ENCODE measurements at places on chromosomes 3 and 15.

- no peak for DNase-seq
These were observed 465.0 kb upstream of the ROBO1 start for GRCh38 chr3:80232760-80233159.

DNA sequence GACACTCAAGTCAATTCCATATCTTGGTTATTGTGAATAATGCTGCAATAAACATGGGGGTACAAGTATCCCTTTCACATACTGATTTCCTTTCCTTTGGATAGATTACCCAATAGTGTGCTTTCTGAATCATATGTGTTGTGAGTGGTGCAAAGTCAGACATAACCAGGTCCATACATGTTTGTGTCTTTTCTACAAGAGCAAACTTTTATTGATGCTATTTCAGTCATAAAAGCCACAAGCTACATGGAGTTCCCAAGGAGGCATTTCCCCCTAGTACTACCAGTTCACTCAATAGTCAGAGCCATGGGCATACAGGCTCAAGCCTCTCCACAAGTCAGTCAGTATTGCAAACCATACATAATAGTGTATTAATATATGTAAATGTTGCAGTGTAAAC, 10.1 kb downstream of the CEP63 start:
- no peak for DNase-seq

DNA sequence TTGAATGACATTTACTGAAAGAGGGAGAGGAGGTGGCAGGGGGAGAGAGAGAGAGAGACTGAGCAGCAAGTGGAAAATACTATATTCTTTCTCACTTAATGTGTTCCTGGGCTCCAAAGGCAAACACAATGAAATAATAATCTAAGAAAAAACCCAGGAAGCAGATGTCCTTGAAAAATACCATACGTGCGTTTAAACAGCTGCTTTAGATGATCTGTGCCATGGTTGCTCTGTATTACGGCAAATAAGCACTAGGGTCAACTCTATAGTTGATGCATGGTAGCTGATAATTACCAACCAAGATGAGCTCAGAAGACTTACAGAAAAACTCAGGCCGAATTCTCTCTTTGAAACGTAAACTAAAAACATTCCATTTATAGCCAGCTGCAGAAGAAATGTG, 410.3 kb upstream of the TBL1XR1 start:
- peak; percentile 21 for DNase-seq

GRCh38 chr15:80587816-80588456, 107.2 kb upstream of the ABHD17C start:
- no peak for DNase-seq

DNA sequence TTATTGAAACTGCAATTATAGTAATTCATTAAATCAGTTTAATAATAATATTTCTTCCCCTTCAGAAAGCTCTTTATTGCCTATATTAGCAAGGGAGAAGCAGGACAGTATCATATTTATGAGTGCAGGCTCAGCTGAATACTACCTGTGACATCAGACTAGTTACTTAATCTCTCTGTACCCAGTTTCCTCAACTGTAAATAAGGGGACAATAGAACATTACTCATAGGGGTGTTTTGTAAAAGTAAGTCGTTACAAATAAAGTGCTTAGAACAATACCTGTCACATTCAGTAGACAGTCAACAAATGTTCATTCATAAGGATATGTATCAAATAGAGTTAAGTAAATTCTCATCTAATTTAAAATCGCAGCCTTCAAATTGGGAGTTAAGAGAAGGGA, 12.1 kb upstream of the VPS39 start:
- no peak for DNase-seq

DNA sequence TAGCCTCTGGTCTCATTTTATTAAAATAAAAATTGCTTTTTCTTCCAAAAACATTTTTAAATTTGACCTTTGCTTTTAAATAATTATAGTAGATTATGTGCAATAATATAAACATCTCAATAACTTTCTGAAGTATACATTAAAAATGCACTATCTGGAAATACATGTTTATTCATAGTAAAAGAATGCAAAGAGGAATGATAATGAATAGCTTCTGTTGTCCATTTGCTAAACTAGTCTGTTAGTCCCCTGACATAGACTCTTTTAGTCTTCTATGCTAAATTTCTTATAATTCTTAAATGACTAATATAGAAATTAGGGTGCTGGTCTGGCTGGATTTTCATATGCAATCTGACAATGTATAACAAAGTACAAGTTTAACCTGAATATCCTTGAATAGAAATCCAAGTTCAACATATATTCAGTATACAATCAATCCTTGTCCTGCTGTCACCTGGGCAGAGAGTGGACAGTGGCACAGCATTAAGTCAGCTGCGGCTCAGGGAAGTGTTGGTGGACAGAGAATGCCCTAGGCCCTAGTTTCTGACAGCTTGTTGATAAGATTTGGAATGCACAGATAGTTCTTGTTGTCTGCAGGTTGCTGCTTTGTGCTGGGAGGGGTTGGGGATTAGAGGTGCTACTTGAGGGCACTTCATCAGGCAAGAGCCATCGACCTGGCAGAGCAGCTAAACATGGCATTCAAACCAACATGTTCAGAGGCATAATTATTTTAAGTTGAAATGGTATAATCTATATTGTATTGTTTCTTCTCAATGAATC, 161.7 kb downstream of the MBNL1 start:
- DNase-seq: no peak

- DNase-seq: peak; percentile 96
These were observed 434.0 kb downstream of the EPHB1 start for GRCh38 chr3:135229018-135229495.

DNA sequence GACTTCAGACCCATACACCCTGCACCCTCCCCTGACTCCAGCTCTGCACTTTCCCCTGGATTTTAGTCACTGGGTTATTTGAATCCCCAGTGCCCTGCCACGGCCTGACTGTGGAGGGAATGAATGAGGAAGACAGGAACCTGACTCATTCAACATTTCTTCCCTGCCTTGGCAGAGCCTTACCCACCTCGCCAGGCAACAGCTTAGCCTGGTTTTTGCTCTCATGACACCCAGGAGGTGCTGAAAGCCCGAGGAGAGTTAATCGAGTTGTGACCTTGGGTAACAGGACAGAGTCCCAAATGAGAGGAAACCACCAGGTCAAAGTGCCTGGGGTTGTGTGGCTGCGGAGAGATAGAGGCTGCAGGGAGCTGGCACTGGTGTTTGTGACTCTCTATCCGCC, 128.3 kb downstream of the SMAD6 start:
- DNase-seq: no peak

DNA sequence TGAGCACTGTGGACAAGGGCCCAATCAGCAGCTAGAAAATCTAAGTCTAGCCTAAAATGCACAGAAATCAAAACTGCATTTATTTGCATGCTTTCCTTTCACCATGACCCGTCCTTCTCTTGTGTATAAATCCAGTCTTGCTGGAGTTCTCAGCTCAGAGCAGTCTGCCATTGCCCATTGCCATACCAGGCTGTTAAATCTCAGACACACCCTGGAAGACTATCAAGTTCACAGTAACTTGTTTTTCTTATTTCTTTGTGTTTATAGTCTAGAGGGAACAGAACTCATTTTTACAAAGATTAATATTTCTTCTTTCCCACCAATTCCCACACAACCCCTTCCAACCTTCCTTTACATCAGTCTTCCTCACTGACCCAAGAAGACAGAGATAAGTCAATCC, 85.9 kb downstream of the COL8A1 start:
- no peak for DNase-seq

DNA sequence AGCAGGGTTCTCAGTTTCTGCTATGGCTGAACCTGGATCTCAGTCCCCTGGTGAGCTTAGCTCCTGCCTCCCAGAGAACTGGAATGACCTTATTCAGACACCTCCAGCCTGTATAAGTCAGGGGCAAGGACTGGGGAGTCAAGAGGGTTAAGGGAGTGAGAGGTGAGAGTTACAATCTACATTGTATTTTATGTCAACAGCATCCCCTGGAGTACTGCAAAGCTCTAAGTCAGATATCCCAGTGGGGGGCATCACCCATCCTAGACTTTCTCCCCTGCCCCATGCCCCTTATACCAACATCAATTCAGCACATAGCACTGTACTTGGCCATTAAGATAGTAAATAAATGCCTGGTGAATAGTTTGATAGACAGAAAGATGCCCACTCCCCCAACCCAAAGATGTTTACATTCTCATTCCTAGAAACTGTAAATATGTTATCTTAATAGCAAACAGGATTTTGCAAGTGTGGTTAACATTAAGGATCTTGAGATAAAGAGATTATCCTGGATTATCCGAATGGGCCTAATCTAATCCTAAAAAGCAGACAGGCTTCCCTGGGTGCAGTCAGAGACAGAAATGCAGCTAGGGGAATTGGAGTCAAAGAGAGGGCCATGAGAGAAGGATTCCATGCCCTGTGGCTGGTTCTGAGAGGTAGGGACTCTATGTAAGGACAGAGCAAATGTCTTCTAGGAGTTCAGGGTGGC, 132.3 kb upstream of the RASGRP1 start:
- no peak for DNase-seq

GRCh38 chr3:172592898-172593669, 69.9 kb upstream of the TNFSF10 start:
- DNase-seq: no peak

DNA sequence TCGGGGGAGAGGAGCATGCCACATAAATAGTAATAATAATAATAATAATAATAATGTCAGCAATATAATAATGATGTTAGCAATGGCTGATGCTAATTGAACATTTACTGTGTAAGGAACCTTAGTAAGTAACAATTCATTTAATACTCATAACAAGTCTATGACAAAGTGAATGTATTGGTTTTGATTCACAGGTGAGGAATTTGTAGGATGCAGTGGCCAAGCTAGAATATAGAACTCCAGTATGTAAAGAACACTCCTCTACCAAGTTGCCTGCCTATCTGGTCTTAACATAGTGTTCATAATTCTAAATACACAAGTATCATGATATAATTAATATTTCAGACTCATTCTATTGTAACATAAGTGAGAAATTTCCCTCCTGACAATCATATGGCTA, 1016.5 kb downstream of the ROBO1 start:
- DNase-seq: no peak

DNA sequence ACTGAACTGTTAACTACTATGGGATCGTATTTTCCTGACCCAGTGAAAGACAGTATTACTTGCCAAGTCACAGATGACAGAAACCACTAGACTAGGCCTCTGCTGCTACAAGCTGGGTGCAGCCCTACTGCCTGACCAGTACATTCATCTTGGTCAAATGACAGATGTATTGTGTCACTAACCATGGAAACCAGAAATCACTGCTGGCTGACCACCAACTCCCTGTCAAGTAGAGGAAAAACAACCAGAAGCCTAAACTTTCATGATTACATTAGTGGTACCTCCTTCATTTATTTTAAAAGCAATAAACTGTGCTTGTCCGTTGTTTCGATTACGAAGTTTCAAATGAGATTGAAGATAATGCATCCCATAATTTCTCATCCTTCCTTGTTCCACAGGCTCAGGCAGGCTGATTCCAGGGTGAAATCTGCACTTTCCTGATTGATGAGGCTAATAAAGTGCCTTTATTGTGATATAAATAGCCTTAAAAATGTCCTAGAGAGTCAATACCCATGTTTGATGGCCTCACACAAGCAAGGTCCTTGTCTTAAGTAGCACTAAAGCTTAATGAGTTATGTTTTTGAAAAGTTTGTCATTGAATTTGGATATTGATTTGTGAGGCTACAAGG, 309.7 kb downstream of the LSAMP start:
- DNase-seq: no peak

GRCh38 chr15:70185251-70185711, 87.6 kb upstream of the TLE3 start:
- no peak for DNase-seq

DNA sequence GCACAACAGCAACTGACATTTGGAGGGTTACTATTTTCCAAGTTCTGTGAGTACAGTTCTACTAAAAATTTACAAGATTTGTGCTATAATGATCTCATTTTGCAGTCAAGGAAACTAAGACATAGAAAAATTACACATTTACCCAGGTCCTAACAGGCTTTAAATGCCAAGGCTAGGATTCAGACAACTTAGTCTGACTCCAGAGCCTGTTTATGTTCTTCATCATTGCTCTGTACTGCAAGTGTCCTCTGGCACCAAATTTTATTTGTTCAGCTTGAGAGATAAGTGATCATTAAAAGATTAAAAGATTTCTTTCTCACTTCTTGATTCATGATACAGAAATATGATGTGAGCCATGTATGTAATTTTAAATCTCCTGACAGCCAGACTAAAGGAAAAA, 290.8 kb downstream of the UBE2E2 start:
- DNase-seq: no peak

DNA sequence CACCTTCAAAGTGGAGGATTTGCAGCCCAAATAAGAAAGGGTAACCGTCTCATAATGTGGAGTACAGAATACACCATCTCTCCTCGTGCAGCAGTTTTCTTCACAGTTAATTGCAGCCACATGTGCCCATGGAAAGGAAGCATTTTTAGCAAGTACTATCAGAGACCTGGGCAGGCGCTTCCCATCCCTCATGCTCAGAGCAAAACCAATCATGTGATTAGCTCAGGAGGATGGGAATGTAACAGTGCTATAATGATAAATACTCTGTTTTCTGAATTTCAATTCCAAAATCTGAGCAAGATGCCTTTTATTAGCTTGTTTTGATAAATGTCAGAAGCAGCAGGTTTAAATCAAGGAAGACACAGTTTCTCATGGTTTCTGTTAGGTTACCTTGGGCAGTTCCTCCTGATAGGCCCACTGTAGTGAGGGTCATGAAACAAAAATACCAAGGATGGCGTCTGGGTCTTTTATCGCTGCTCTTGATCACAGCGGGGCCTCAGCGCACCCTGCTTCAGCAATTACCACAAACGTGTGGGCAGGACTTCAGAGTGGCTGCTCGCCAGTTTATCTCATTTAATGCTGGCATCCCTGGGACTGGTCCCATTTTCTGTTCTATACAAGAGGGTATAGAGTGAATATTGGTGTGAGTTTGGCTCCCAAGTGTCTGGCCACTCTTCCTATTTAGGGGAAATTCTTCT, 92.6 kb upstream of the VGLL4 start:
- DNase-seq: no peak

GRCh38 chr3:100993309-100993708, at the start of gene ABI3BP:
Gene ABI3BP (minus strand): TSS chr3:100993421. CDS start chr3:100993384, 37 bp downstream.
- DNase-seq: no peak

- DNase-seq: no peak
These were observed 31.5 kb downstream of the GASK1A start for GRCh38 chr3:43010638-43011037.

GRCh38 chr3:41893977-41894376, 67.9 kb downstream of the ULK4 start:
- DNase-seq: no peak

- no peak for DNase-seq
These were observed 76.9 kb upstream of the IGSF10 start for GRCh38 chr3:151537726-151538125.

- no peak for DNase-seq
These were observed 58.2 kb downstream of the ZNF445 start for GRCh38 chr3:44419116-44419922.

GRCh38 chr3:117735481-117736101, 1026.0 kb downstream of the TUSC7 start:
- no peak for DNase-seq
